Activated T-helper 1 cell treated with anti-CD3 and anti-CD28 coated beads, Interleukin-2, amount 50 U/mL, for 16 hours (primary cell): ENCODE measurements at places on chromosomes 16 and 17.

- DNase-seq = no peak
Observed at GRCh38 chr16:77387815-77388209, 47.0 kb downstream of the ADAMTS18 start.

- DNase-seq = no peak
Observed at GRCh38 chr17:83007504-83008185, 71.8 kb upstream of the METRNL start.

GRCh38 chr17:63682441-63682840, 17.5 kb downstream of the LIMD2 start:
- no peak for DNase-seq

GRCh38 chr16:29107299-29107698, 122.4 kb downstream of the LAT start:
- no peak for DNase-seq

- DNase-seq = no peak
Observed at GRCh38 chr17:63185420-63185819, 219.4 kb downstream of the TANC2 start.

DNA sequence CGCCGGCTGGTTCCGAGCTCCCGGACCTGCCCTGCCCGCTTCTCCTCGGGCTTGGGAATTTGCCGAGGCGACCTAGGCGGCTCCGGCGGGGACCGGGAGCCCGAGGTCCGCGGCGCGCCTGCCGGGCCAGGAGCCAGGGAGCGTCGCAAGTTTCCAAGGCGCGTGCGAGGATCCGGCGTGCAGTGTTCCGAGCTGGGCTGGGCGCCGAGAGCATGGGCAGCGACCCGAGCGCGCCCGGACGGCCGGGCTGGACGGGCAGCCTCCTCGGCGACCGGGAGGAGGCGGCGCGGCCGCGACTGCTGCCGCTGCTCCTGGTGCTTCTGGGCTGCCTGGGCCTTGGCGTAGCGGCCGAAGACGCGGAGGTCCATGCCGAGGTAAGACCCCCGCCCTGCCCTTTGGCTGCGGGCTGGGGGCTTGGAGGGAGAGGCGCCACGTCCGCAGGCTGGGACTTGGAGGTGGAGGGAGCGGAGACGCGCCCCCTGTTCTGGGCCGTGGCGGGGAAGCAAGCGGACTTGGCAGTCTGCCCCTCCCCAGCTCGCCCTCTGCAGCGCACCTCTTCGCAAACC, 668 bp downstream of the MMP15 start:
- no peak for DNase-seq

- DNase-seq = no peak
Observed at GRCh38 chr17:10136258-10136981, 62.0 kb downstream of the GAS7 start.

- no peak for DNase-seq
Observed at GRCh38 chr17:6546069-6546718, 10.2 kb downstream of the PITPNM3 start.

GRCh38 chr17:79145548-79145947, 70.9 kb downstream of the ENGASE start:
- DNase-seq = no peak

GRCh38 chr17:46991617-46992016, 12.6 kb upstream of the RPRML start:
- no peak for DNase-seq

GRCh38 chr16:84194470-84195200, 3.7 kb downstream of the ADAD2 start:
- no peak for DNase-seq

- no peak for DNase-seq
Observed at GRCh38 chr16:22969567-22969966, 155.6 kb downstream of the HS3ST2 start.

- DNase-seq = no peak
Observed at GRCh38 chr16:47069313-47069712, 74.4 kb downstream of the NETO2 start.

GRCh38 chr17:8628172-8628571, 2.4 kb downstream of the MYH10 start:
- no peak for DNase-seq

DNA sequence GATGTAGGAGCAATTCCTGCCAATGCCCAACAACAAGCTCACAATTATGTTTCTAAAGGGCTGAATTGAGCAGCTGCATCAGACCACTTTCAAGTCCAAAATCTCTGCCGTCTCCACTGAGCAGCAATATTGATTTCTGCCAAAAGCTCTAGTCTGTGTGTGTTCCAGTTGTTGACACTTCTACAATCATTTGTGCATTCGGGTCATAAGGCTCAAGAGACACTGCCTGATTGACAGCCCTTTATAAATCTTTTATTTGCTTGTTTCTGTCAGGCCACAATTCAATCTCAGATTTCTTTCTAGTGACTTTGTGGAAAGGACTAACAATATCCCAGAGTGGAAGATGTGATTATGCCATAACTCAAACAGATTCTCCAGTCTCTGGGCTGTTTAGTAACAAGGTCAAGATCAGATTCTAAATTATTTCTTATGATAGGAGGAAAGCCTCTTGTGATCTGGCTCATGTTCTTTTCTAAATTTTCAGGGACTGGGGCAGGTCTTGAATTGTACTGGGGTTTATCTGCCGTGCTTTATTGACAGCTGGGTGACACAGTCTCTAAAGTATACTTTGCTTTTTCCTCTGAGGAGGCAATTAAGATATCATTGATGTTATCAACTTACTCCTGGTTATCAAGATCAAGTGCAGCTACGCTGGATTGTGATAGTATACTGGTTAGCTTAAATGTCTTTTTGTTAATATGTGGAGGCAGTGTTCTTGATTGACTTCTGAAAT, 377.1 kb downstream of the CNTNAP4 start:
- no peak for DNase-seq

DNA sequence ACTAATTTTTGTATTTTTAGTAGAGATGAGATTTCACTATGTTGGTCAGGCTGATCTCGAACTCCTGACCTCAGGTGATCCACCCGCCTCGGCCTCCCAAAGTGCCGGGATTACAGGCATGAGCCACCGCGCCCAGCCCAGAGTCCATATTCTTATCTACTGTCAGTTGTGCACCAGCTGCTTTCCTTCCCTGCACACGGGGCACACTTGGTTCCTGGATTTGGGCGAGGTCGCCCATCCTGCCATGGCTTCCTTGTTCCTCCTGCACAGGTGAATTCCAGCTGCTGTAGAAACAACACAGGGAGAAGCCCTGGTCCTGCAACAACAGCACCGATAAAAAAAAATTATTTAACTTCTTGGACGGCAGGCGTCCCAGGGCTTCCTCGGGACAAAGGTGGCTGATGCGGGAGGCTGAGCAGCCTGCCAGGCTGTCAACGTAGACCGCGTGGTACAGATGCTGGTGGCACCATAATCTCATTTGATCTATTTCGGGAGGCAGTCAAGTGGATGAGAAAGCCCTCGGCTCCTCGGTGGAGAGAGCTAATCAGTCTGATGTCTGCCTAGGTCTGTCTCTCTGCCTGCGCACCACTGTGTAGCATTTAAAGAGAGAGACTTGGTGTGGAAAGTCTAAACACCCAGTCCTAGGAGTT, 19.1 kb downstream of the RGS9 start:
- no peak for DNase-seq

DNA sequence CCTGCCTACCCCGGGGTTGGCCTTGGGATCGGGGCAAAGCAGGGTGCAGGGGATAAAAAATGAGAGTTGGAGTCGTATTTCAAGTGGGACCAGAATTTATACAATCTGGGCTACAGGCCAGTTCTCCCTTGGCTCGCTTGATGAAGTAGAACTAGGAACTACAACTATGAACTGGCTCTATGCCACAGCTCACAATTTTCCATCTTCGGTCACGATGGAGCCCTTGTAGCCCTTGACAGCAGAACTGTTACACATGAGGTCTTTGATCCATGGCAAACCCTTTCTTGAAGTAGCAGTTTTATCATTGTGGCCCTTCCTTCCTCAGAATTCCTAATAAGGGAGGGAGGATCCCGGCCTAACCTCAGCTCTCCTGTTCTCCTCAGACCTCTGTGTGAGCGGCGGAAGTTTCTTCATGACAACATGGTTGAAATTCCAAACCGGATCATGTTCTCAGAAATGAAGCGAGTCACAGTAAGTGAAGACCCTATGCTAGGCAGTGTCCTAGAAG, 17.1 kb downstream of the LIG3 start:
- DNase-seq = no peak

GRCh38 chr16:72612256-72612655, 435.7 kb downstream of the ZFHX3 start:
- no peak for DNase-seq

DNA sequence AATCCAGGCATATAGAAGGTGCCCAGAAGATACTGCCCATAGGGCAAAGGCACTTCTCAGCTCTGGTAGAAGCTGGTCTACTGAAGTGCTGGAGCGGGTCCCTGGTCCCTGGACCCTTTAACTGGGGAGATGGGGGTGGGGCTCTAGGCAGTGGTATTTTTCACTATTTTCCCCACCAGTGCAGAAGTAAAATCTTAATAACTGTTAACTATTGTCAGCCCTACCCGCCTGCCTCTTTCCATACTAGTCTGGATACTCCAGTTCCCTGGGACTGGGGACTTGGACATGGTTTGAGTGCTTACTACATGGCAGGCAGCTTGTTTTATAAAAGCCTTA, 24.6 kb downstream of the IGF2BP1 start:
- DNase-seq = no peak

DNA sequence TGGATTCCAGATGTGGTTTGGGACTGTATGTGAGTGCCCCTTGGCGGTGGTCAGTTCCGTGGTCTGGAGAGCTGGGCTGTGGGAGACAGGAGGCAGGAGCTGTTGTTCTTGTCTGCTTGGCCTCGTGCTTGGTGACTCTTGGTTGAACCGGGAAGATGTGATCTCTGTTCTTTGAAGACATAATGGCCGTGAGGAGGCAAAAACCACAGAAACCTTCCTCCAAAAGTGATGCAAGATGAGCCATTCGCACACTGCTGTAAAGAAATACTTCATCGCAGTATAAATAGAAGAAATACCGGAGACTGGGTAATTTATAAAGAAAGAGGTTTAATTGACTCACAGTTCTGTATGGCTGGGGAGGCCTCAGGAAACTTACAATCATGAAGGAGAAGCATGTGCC, 128.8 kb downstream of the RAP1GAP2 start:
- no peak for DNase-seq

- DNase-seq = no peak
Observed at GRCh38 chr17:16428098-16428882, 12.9 kb downstream of the TRPV2 start.
